ENCODE measurements at places on chromosomes 5 and 9. TPM values are rescaled to one million over a fixed set of nuclear protein-coding genes. Genes with fewer than 3 reads are reported as not detected.
A peak's percentile ranks its signal among the peaks of the same experiment; 100 is the strongest.

CDO1 gene
- not detected for total RNA-seq

- DNase-seq = no peak
Observed at GRCh38 chr9:3525096-3525835, 535 bp downstream of the RFX3 start.

DNA sequence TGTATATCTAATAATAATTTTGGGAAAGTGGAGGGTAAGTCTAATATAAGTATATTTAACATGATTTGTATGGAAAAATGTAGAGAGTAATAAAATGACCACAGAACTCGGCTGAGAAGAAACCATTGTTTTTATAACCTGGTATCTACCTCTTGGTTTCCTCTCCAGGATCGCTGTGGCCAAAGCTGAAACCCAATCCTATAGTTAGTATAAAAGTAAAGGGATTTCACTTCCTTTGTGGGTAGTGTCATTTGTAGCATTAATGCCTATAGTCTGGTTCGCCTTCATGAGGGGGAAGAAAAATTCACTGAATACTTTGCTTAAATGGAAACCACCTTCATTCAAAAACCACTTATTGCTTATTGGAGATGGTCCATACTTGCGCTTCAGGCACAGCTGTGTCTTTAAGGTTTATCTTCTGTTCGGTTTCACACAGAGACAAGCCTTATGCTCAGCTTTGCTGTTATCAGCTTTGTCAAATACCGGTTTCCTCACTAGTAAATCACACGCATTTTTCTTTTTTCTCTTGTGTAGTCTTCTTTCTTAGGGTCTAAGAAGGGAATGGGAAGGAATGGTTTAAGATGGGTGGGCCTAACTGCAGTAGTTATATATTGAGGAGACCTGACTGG, 12.1 kb downstream of the PIK3R1 start:
- no peak for DNase-seq

WASHC1 gene
- total RNA-seq = 4.8 TPM

GRCh38 chr9:111953444-111953843, 56.8 kb downstream of the UGCG start:
- DNase-seq = no peak

GRCh38 chr9:121698627-121699570, 47.5 kb downstream of the DAB2IP start:
- DNase-seq = peak; percentile 45

DNA sequence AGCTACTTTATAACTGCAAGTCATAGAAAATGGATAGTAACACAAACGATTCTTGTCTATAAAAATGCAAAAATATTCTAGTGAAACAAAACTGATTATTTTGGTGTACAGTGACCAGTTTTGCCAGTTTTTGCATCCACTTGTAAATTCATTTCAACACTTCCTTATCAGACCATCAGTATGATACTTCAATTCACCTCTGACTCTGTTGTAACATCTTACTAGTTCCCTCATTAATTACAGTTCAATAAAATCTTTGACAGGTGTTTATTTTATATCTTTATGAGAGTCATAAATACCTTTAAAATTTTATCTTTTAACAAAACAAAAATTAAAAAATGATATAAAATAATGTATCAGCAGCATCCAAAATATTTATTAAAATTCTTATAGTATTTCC, 13.1 kb upstream of the PTCH1 start:
- DNase-seq = no peak

OR13C4 gene
- not detected for total RNA-seq

GRCh38 chr9:3912280-3912679, 386.5 kb upstream of the RFX3 start:
- DNase-seq = no peak

SOX30 gene
- total RNA-seq = not detected

CNTNAP3 gene
- 39.2 TPM for total RNA-seq

GRCh38 chr9:19699756-19700155, 89.1 kb downstream of the SLC24A2 start:
- no peak for DNase-seq

DNA sequence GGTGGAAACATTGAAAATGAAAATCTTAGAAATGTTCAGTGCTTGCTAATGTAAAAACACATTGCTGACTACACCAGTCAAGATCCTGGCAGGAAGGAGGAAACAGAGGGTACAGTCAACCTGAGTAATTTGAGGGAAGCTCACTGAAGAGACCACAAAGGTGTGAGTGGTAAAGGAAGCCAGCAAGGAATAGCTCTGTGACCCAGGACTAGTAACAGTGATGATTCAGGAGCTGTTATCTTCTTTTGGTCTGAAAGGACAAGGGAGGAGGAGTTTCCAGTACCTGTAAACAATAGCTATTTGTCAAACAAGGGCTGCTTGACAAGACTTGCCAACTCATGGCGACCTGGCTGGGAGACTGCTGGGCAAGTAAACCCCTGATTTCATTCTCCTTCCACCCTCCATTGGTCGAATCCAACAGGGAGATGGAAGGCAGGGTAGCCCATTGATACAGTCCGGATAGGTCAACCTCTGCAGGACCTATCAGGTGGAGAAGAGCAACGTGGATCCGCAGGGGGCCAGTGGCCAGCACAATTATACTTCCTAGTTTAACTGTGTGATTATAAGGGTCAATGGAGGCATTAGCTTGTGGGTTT, 68.1 kb downstream of the MAMDC2 start:
- DNase-seq = no peak

BRD8 gene
- 24.2 TPM for total RNA-seq

- no peak for DNase-seq
Observed at GRCh38 chr9:129698254-129698757, 32.9 kb downstream of the PRRX2 start.

DNA sequence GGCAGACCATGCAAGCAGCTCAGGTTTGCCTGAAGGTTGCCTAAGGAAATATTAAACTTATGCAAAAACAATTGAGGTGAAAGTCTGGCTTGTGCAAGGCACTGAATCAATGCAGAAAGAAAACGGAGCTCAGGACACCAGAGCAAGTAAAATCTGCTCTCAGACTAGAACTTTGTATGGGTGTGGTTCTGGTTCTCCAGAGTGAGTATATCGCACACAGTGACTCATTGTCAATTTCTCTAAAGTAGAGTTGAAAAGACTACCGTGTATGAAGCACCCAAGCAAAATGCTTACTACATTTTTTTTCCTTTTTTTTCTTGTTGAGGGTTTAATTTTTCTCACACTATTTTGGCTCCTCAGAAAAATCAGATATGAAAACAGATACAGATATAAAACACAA, 650.3 kb upstream of the CDH10 start:
- no peak for DNase-seq

DNA sequence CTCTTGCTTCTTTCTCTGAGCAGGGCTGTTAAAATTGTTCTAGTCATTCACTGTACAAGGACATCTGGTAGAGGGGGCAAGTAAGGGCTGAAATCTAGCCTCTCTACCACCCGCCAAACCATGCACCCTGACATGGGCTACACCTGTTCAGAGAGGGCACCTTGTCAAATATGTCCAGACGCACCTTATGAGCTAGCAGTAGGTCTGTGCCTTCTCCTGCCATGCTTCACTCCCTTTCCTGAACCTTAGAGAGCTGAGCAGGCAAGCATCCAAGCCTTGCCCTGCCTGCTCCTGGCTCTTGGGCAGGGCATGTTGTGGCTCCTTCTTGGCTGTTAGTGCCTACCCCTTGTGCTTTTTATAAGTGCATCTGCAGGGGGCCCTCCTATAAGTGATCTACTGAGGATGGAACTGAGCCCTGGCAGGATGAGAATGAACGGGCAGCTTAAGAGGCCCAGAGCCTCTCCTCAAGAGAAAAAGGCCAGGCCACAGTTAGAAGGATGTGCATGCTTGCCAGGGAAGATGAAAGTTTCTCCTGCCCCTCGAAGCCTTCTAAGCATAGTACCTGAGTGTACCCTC, 3.8 kb upstream of the NEUROG1 start:
- DNase-seq = no peak

MIGA2 gene
- 13.5 TPM for total RNA-seq

DNA sequence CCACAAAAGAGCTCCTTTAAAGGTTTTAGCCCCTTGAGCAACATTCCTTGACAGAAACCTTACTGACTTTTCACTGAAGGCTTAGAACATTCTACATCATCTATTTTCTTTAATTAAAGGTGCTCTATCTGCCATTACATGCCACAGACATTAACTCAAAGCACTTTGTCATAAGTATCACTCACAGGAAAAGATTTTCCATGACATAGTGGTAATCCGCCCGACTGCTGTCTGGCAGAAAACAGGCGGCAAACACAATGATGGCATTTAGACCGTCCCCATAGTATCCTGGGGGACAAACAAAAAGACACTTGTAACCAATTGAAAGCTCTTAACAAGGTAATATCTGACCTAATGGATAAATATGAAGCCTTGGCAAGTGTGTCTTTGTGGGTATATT, 126.2 kb upstream of the PCA3 start:
- peak; percentile 36 for DNase-seq
